ENCODE measurements at places on chromosomes 2 and 18. TPM values are rescaled to one million over a fixed set of nuclear protein-coding genes. Genes with fewer than 3 reads are reported as not detected.

DNA sequence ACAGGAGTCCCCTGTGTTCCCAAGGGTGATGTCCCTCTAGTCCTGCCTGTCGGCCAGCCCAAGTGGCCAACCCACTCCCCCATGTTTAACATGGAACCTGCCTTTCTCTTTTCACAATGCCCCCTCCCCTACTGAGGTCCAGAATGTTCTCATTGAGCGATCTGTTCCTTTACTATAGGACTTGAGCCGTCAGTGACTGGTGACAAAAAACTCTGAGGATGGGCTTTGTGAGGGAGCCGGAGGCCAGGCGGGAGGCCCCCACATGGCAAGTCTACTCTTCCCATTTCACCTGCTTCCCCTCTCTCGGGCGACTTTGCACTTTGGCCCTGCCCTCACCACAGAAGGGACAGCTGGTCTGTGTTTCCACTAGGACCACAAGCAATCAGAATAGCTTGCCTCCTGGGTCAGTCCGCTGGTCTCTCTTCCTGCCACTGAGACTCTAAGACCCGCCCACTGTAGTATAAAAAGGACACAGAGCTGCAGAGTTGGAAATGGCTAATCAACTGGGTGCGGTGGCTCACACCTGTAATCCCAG, 146.5 kb upstream of the RAB12 start:
- no peak for ATAC-seq

DNA sequence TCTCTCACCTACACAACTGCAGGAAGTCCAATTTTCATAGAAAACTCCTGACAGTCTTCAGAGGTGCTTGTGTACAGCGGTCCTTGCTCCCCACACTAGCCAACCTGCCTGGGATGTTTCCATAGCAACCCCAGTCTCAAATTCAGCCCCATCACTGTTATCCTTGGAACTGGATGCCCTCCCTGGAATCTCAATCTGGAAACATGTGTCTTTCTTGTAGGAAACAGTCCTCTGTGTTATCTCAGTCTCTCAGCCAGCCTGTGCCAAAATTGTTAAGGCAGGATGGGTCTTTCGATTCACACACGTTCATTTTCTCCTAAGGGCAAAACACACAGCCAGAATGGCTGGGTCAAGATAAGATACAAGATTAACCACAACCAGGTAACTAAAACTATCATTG, 295.5 kb upstream of the RND3 start:
- ATAC-seq = no peak

- ATAC-seq = peak; percentile 58
Observed at GRCh38 chr2:105537920-105538319, 139.1 kb upstream of the FHL2 start.

The PSTPIP2 gene
- total RNA-seq = 2.2 TPM

GRCh38 chr2:235218486-235218907, 266.7 kb downstream of the SH3BP4 start:
- ATAC-seq = no peak

DNA sequence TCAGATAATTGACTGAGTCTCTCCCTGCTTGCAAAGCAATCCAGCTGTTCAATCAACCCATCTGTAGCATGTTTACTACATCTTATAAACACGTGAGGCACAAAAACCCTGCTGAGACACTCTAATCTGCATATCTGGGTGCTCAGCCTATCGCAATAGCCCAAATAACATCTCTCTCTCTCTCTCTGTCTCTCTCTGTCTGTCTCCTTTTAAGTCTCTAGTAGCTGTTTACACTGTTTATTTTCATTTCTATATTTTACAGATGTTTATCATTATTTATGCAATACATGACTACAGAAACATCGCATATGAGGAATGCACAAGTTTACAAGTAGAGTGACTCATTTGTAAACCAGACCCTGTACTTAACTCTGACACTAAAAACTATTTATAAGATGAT, 422.1 kb upstream of the DSEL start:
- no peak for ATAC-seq

DNA sequence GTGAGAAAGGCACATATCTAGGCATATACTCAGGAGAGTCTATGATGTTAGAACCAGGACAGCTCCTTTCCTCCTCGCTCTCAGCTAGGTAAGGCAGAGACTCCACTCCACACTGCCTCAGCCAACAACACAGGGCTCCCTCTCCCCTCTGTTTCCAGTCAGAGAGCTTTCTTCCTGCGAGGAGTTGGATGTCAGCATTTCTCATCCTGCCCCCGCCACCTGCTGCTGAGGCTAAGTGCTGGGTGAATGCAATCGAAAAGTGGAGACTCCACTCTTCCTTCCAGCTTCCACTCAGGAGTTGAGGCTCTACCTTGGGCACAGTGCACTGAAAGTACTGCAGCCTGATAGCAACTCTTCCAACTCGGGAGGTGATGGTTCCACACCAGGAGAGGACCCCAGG, 177.2 kb upstream of the RAB6C start:
- no peak for ATAC-seq

- ATAC-seq = no peak
Observed at GRCh38 chr2:171551836-171552235, 29.6 kb downstream of the CYBRD1 start.

DNA sequence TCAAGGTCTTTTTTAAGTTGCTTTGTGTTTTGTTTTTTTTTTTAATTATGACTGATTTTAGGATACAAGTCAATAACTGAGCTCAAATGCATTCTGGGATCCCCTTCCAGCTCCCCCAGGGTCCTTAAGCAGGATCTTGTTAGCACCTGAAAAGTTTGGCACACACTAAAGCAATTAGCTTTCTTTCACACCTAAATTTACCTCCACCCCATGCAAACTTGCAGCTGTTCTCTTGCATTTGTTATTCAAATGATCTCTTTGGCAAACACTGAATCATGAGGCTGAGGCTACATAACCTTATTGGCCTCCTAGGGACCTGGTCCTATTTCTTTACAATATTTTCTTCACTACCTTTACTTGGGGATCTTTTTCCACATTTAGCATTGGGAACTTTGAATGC, 2026.1 kb upstream of the CELF4 start:
- ATAC-seq = no peak
